ENCODE measurements at places on chromosomes 3 and 15.

DNA sequence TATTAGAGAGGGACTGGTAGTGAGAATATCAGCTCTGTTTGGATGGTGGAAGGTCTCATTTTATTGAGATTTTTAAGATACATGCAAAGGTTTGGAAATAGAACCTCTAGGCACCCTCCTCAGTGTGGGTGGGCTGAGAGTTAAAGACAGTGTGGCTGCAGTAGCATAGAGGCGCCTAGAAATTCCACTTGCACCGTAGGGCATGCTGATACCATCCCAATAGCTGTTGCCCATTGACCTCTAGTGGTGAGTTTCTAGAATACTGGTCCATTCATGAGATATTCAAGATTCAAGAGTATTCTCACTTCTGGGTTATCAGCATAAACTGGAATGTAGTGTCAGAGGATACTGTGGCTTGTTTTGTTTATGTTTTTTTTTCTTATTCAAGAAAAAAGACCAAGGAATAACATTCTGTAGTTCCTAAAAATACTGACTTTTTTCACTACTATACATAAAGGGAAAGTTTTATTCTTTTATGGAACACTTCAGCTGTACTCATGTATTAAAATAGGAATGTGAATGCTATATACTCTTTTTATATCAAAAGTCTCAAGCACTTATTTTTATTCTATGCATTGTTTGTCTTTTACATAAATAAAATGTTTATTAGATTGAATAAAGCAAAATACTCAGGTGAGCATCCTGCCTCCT lies 87.2 kb downstream of the TGFBR2 start:
- DNase-seq = no peak

DNA sequence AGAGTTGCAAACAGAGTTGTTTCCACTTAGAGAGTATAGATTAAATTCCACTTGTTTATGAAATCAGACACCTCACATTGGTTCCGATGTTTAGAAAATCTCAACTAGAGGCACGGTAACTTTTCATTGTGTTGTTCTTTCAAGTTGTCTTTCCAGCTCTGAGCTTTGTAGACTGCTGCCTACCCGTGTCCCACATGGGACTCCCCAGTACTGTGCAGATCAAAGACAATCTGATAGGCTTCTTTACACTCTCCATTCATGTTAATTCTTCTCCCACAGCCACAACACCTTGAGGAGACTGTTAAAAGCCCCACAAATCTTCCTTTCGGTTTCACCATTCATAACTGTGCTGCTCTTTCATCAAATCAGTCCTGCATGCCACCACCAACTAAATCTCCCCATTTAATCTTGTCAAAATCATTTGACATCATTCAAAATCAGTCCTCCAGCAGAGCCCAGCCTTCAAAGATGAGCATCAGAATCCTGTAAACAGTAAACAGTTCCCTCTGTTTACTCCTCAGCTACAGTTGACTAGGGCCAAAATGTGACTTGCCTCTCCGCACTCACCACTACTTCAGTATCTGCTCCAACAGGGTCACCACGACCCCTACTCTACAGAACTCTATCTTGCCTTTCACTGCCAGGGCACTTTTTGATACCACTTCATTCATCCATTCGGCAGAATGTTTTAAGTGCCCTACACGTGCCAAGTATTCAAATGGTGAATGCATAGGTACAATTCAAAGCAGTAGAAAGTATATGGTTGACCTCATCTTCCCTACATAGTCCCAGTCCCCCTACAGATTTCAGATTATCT lies 8.3 kb downstream of the ANXA2 start:
- no peak for DNase-seq

DNA sequence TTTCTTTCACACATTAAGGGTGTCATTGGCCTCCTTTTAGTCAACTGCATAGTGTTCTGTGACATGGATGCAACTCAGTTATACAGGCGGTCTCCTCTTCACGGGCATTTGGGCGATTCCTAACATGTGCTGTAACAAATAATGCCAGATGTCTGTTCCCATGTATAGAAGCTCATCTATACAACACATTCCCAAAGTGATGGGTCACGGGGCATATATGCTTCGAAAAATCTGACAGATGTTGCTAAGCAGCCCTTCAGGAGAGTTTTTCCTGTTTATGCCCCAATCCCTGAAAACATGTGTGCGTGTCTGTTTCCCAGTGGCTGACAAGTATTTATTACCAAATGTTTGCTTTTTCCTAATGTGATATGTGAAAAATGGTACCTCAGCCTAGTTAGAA lies 25.8 kb downstream of the LRRK1 start:
- no peak for DNase-seq

GRCh38 chr3:29239376-29239775 lies 41.5 kb upstream of the RBMS3 start:
- no peak for DNase-seq

DNA sequence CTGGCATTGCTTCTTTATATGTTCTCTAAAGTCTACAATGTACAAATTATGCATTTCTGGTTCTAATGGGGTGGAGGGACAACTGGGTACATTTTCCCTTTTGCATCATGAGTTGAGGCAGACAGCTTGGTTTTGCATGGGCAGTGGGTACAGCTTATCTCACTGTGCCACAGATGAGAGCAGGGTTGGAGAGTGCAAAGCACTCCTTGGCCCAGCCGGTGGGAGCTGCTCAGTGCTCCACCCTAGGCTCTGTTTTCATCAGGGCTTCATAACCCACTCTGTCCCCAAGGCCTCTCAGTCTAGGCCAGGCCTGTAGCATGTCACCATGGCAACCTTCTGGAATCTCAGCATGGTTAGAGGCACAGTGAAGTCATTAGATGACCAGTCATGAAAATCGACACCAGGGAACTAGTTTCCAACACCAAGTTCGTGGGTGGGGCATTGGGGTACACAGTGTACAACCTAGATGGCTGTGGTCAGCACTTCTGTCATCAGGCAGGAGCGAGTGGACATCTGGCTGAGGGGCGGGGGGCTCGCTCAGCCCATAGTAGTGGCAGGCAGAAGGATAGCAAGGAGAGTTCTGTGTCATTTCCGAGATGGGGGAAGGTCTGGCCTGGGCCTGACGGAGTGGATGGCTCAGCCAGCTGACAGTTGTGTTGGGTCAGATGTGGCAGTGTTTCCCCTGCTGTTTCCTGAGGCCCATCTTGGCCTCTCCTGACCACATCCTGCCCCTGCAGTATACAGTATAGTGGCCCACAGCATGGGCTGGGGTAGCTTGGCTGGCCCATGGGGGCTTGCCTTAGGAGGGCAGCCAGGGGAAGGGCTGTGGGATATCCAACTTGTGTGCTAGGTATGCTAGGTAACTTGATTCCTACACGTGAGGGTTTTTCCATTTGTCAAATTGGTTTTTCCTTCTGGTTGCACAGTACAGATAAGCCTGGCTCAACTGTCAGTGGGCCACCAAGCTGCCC lies 75.7 kb upstream of the PRR23C start:
- DNase-seq = no peak

DNA sequence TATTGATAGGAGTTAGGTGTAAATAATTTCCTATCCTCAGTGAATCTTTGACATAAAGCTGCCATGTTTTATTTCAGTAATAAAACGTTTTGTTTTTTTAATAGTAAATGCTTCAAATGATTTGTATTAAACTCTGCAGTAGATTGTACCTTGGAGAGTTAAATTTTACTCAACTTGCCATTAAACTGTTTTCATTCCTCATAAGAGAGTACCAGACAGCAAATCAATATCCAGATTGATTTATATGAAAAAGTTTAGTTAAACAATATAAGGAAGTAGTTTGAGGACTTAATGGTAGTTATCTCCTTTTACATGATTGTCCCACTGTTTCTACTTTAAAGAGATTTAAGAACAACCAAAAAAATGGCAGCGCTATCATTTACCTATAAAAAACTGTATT lies 18.4 kb downstream of the ALDH1A2 start:
- no peak for DNase-seq

DNA sequence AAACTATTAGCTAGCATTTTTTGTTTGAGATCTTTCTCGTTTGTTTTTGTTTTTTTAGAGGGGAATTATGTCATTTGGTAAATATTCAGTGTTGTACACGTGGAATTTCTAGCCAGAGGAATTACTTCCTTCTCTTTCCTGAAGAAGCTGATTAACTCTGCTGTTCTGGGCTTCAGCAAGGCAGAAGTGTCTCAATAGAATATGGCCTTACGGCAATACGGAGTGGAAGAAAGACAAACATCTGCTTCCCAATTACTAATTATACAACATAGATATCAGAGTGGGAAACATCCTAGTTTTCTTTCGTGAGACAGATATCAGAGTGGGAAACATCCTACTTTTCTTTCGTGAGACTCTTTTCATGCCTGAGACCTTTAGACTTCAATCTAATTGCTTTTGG lies 11.9 kb downstream of the P3H2 start:
- no peak for DNase-seq

GRCh38 chr3:171268677-171269076 lies 191.5 kb downstream of the TNIK start:
- DNase-seq = no peak

- no peak for DNase-seq
Observed at GRCh38 chr3:141477224-141477623, 9.6 kb upstream of the RASA2 start.

- no peak for DNase-seq
Observed at GRCh38 chr3:170432416-170432815, 13.7 kb downstream of the CLDN11 start.

GRCh38 chr3:49019941-49020329 lies 1.6 kb upstream of the DALRD3 start:
- no peak for DNase-seq

- DNase-seq = no peak
Observed at GRCh38 chr15:92901072-92901761, 1.1 kb downstream of the CHD2 start.

DNA sequence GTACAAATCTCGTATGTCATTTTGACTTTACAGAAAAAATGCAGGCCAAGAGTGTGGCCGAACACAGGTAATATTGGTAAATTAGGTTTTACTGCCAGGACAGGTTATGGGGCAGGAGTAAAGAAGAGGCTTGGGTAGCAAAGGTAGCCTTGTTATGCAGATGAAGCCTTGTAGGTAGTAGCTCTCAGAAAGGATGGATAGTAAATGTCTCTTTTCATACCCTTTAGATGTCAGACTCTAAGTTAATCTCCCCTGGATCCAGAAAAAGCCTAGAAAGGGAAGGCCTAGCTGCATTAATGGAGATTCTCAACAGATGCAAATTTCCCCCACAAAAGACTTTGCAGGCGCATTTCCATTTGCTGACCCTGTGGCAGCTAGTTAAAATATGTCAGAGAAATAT lies 1445.1 kb upstream of the CADM2 start:
- DNase-seq = no peak

- DNase-seq = no peak
Observed at GRCh38 chr3:37477711-37478487, 303.5 kb upstream of the LRRFIP2 start.
